ENCODE measurements at places on chromosomes 7 and 10.

DNA sequence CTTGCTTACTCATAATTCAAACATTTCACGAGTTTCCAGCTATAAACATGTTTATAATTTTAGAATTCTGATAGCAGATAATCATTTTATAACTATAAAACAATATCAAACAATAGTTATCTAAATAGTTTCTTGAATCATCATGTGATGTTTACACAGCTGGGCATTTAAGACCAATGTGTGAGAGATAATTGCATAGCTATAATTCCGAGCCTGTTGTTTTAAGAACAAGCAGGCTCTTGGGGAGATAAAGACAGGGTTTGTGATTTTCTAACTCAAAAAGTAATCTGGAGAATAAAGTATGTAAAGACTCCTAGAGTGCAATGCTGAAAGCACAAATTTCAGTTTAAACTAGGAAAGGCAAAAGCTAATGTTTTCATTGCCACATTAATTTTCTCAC is 331.2 kb downstream of the LRRTM3 start:
- no peak for DNase-seq

- no peak for DNase-seq
Observed at GRCh38 chr10:79406683-79407422, 38.6 kb downstream of the ZCCHC24 start.

DNA sequence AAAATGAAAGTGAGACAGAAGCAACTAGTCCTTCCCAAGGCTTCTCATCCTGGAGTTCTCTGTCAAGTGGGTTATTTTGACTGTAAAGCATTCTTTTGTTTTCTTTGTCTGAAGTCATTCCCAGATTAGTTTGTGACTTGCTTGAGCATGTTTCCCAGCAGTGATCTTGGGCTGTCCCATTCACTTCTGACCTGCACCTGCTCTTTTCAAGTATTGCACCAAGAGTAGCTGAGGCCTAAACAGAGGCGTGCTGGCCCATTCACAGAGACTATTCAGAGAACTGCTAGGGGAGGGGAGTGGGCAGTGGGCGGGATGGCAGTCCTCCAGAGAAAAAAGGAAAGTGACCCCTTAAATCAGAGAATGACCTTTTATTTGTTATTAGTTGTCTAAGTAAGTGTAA is 61.3 kb downstream of the CACNA2D1 start:
- DNase-seq: no peak

DNA sequence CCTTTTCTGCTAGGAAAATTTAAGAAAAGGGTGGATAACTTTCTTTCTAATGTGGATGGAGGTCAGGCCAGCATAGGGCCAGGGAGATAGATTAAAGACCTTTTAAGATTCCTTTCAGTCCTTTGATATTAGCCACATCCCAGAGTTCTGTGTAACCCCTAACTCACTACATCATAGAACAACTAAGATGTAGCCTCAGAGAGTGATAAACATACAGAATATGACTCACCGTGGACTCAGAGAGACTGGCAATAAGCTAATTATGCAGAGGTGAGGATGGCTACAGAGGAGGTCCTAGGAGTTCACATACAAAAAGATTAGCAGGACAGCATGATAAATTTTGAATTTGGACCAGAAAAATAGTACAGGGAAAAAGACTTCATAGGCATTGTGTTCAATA is 141.0 kb downstream of the AOAH start:
- no peak for DNase-seq

- DNase-seq: no peak
Observed at GRCh38 chr7:146375170-146375569, 258.6 kb downstream of the CNTNAP2 start.

- DNase-seq: no peak
Observed at GRCh38 chr7:132239422-132239994, 336.8 kb downstream of the PLXNA4 start.

DNA sequence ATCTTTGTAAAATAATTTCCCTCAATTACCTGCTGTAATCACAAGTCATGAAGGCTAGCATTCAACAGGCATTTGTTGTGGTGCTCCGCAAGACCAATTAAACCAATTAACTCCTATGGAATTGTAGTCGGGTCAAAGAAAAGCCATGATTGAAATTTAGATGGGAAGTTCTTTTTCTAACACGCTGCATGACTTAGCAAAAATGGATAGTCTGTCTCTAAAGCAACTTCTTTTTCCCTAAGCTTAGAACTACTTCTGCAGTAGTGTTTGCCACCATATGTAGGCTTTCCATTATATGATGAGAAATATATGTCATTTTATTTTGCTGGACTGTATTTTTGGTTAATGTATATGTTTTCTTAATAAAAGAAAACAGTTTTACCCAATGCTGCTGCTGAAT is 119.1 kb downstream of the TSPAN12 start:
- no peak for DNase-seq

DNA sequence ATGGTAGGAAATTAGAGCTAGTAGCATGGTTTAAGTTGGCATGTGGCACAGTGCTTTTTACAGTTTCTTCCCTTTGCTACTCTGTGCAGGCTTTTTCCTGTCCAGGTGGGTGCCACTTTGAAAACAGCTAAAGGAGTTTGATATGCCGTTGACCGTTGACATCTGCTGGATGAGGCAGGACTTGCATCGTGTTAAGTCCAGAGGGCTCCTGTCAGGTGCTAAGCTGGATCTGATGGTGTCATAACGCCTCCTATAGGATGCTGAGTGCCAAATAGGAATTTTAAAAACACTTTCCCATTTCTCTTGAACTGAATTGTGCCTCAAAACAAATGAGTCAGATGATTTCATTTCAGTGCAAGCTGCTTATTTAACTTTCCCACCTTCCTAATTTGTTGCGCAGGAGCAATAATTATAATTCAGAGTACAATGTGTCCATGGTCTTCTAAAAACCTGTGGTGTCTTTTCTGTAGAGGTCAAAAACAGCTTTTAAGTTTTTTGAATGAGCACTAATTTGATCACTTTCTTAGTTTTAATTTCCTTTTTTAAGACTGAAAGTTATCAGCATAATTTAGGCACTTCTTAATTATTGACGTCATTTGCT is 178.3 kb downstream of the CDCA7L start:
- DNase-seq: peak; percentile 8
